ENCODE measurements at places on chromosomes 12 and 14.

GRCh38 chr14:36426836-36427235 is 93.2 kb downstream of the NKX2-1 start:
- DNase-seq = no peak

DNA sequence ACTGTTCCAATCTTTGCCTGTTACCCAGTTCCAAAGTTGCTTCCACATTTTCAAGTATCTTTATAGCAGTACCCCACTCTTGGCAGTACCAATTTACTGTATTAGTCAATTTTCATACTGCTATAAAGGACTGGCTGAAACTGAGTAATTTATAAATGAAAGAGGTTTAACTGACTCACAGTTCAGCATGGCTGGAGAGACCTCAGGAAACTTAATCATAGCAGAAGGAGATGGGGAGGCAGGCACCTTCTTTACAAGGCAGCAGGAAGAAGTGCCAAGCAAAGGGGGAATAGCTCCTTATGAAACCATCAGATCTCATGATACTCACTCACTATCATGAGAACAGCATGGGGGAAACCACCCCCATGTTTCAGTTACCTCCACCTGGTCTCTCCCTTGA is 215.0 kb downstream of the SNAPC1 start:
- no peak for DNase-seq

GRCh38 chr12:132494294-132495164 is 4.6 kb downstream of the FBRSL1 start:
- no peak for DNase-seq

- DNase-seq = no peak
These were observed 370.2 kb upstream of the FLRT2 start for GRCh38 chr14:85159726-85160125.

DNA sequence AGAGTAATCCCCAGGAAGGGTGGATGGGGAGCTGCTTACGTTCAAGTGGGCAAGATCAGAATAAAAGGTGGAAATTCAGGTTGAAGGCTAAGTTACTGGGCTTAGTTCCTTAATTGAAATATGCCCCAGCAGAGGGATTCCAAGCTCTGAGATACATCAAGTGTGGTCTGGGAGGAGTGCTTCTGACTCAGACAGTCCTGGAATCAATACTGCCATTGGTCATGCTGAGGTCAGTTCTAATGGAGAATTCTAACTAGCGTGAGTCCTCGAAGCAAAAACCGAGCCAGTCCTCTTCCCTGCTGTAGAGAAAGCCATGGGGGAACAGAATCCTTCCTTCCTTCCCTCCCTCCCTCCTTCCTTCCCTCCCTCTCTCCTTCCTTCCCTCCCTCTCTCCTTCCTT is 39.9 kb downstream of the NOS1 start:
- no peak for DNase-seq

DNA sequence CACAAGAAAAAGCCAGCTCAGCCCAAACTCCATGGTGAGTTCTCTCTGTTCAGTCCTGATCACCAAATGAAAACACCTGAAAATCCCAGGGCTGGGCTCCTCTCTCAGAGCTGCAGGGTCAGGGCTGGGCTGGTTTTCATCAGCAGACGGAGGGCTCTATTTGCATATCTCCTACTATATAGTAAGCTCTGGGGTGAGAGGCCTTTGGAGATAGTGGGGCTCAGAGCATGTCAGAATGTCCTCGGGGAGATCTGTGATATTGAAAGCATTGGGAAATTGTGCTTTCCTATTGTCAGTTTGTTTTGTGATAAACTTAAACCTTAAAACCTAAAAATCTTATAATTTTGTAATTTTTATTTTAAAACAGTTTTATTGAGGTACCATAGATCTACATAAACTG is 742.6 kb downstream of the TMEM121 start:
- DNase-seq = no peak

DNA sequence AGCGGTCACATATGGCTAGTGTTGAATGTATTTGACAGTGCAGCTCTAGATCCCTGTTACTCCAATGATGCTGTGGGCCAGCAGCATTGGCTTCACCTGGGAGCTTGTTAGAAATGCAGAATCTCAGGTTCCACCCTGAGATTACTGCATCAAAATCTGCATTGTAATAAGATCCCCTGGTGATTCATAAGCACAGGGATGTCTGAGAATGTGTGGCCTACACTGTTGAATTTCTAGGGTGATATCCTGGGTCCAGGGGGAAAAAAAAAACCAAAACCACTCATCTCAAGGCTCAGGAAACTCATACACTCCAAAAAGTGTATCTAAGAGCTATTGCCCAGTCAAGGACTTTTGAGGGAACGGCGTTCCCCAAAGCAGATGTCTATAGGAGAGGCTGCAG is 196.8 kb downstream of the PPM1H start:
- no peak for DNase-seq

DNA sequence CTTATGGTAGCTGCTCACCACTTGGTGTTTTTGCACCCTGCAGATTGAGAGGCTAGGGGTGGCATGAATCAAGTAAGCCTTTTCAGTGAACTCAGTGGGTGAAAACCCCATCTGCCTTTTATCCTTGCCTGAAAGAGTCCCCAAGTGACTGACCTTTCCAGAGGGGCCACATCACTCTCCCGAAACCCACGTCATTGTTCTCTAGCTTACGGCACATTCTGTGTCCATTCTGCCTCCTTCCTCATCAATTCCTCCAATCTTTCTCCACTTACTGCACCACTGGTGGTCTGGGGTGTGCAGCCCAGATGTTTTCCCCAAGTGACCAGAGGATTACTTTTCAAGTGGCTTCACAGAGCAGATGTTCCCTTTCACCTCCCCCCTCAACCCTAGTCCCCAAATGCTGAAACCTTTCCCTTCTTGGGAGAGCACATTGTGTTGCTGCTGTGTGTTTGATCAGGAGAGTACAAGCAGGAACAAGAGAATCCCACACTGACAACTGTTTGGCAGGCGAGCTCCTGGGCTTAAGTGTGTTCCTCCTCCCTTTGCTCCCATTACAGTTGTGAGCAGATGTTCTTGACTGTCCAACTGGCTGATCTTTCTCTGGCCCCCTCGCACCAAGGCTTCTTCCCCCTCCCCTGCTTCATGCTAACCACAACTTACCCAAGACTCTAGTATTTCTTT is 138.0 kb upstream of the IGF1 start:
- no peak for DNase-seq

GRCh38 chr12:39682689-39683477 is 63.3 kb upstream of the ABCD2 start:
- DNase-seq = no peak

DNA sequence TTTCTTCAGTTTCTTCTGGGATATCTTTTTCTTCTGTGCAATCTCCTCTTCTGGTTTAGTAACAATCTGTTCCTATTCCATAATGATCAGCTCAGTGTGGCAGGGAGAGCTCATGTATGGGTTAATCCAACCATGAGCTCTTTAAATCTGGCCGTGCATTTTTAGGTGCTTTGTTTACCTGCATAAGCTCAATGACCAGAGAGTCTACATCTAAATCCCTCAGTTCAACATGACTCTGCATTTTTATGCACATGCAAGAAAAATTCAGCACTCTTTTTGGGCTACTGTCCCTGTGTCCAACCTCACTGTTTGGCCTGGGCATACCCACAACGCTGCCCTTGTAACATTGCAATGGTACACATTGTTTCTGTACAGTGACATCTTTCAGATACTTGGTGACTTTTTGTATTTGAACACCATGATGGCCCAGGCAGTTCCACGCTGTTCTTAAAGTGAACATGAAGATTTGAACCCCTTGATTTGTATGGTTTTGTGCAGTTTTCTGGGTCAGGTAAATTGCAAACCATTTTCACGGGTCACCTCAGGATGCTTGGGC is 243.3 kb upstream of the SRRM4 start:
- DNase-seq = no peak

- DNase-seq = no peak
These were observed 728.5 kb downstream of the FSCB start for GRCh38 chr14:43778570-43778936.

DNA sequence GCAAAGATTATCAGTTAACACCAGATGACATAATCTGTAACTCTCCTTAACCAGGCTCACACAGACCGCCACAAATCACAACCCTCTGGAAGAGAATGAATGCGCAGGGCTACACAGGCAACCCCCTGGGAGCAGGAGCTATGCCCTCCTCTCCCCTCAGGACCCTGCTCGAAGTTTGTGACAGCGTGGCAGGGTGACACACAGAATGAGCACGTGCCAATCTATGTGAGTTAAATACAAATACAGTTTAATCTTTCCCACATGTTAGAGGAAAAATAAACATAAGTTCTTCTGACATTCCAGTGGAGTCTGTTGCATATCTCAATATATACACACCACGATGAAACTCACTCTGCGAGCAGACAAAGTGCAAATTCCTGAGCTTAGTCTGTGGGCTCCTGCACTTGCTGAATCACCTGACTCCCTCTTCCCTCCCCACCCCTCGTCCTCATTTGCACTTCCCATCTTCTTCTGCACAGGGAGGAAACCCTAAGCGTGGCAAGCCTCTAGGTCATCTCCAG is 37.6 kb downstream of the BCAT1 start:
- DNase-seq = no peak

DNA sequence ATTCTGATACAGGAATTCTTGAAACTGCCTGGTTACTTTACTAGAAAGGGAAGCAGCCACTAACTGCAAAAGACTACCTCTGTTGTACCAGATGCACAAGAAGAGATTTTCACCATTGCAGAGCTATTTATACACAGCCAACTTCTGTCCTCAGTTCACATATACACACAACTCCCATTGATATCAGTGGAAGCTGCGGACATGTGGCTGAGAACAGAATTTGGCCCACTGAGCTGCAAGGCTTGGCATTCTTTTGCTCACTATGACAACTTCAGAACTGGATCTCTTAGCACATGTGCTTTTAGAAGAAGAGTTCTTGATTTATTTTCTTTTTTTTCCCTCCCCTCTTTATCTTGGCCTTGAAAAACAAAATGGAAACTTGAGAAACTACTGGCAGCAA is 28.3 kb downstream of the PTPRO start:
- no peak for DNase-seq

DNA sequence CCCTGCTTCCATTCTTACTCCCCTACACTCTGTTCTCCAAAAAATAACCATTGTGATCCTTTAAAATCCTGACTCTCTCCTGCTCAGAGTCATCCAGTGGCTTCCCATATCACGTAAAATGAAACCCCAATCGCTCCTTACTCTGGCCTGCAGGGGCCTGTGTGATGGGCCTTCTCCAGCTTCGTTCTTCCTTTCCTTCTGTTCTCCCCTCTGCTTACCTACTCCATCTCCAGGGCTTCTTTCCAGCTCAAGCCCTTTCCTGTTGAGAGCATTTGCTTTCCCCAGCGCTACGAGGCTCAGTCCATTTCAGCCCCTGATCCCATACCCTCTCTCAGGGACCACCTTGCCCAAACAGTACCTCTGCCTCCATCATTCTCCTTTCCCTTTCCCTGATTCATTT is 144.4 kb upstream of the ARHGAP5 start:
- DNase-seq = no peak

DNA sequence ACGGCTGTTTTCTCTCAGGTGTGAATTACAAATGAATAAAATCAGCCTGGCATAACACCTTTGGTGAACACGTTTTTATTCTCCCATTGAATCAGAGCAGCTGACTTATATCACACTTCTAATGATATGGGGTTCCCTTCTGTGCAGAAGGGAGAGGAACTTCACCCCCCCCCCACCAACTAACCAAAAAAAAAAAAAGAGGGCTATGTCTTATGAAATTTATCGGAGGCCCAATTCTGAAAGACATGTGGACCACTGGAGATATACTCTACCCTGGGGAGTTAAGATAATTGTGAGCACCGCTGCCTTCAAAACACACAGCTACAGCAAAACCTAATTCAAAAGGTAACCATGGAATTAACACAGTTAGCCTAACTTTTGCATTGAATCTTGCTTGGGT is 4.6 kb downstream of the BCL11B start:
- no peak for DNase-seq

DNA sequence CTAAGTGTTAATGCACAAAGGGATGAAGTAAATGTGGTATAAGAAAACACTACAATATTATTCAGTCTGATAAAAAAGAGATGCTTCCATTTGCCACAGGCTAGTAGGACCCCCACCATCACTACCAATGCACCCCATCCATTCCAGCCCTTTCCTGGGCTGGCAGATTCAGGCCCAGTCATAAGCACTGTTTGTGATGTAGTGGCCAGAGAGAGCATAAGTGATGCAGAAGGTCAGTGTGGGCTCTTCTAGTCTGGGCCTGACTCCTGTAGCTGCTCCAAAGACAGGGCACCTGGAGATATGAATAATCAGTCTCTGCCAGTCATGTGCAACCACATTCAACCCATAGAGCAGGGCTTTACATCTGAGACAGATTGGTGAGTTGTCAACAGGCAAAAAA is 1294.7 kb downstream of the TMEM121 start:
- no peak for DNase-seq

DNA sequence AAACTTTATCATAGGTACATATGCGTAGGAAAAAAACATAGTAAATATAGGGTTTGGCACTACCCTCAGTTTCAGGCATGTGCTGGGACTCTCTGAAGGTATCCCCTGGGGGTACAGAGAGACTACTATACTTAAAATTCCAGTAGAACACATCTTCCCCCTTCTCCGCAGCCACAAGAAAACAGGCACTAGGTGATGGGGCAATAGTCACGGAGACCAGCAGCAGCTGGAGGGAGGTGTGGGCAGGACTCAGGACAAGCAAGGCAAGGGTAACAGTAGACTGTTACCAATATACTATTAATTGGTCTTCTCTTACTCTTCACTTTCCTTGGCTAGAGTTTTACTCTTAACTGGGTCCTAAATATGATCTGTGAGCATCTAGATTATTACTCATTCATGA is 4.6 kb upstream of the PAPOLA start:
- DNase-seq = no peak

DNA sequence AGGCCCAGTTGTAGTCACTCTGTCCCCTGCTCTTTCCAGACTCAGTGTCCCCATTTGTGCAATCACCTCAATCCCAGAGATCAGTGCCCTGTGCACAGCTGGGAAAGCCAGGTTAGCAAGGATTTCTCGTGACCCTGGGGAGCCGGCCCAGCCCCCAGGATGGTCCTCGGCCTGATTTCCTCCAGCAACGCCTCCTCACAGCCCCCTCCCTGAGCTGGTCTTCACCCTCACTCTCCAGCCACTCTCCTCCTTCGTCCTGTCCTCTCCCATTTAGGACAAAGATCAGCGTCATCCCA is 194.8 kb upstream of the C14orf180 start:
- no peak for DNase-seq

- DNase-seq = no peak
These were observed 536.8 kb downstream of the MED13L start for GRCh38 chr12:115740586-115741155.

DNA sequence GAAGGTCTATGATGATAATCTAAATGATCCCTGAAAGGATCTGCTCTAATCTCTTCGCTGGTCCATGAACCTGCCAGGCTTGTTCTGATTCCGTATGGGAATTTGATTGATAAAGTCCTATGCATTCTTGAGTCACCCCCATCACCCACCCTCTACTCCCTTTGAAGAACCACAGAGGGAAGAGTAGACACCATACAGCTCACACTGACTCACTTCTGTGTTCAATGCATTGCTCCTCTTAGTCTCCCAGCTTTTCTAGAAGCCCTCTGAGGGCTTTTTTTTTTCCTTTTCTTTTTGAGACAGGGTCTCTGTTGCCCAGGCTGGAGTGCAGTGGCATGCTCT is 18.5 kb upstream of the GPRC5A start:
- DNase-seq = no peak

- DNase-seq = no peak
These were observed 222.9 kb downstream of the DPY19L2 start for GRCh38 chr12:63445224-63445880.

- no peak for DNase-seq
These were observed 89.0 kb downstream of the AKAP6 start for GRCh38 chr14:32417956-32418552.

All from germinal center (tissue), 1 donor.